Stimulated activated CD4-positive, alpha-beta T cell treated with anti-CD3 and anti-CD28 coated beads, Interleukin-4, amount 100 ng/mL, for 4 hours (primary cell): ENCODE measurements at places on chromosomes 3 and 15.

DNA sequence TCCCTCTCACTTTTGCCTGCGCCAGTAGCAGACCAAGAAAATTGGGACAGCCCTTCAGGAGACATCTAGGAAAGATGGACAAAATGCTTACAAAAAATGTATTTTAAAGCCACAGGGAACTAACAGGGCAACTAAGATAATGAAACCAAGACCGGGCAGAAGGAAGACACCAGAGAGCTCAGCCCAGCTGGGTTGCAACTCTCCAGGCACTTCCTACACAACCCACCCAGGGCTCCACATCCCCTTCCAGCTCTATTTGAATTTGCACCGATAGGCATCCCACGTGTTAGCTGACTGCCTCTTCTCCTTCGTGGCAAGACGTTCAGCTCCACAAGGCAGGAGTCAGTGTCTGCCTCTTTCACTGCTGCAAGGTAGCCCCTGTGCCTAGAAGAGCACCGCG lies 6.6 kb upstream of the ATP10A start:
- DNase-seq, result no peak

GRCh38 chr15:77416148-77416455 lies 3.8 kb downstream of the PEAK1 start:
- DNase-seq, result no peak

DNA sequence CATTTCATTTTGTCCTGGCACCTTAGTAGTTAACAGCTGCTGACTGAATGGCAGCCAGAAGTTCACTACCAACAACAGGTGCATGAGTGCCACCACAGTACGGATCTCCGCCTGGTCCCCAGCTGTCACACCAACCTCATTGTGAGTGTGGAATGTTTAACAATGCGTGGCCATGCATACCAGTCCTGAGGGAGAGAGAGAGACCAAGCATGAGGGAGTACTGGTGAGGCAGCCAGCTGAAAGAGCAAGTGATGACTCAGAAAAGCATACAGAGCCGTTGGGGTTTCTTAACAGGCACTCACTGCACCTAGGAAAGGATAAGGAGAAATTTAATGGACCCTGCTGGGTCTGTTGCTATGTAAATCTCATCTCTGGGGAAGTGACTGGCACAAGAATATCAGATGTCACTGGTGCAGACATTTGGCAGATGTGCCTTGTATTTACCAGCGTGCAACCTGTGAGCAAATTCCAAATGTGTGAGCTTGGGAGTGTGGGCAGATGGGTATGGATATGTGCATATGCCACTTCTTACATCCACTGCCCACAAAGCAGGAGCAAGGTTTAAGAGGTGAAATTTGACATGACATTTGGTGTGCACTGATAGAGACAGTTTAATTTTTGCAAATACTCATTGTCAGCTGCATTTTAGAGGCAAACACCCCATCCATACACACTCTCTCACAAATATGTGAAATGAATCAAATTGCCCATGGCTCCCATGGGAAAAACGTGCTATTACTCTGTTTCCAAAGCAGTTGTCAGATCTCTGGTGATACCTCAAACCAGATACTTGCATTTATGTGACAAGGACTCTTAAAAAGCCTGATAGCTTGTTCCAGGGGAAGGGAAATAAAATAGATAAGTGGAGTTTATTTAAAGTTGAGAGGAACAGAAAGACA lies 245.2 kb upstream of the ARPP21 start:
- DNase-seq, result no peak

DNA sequence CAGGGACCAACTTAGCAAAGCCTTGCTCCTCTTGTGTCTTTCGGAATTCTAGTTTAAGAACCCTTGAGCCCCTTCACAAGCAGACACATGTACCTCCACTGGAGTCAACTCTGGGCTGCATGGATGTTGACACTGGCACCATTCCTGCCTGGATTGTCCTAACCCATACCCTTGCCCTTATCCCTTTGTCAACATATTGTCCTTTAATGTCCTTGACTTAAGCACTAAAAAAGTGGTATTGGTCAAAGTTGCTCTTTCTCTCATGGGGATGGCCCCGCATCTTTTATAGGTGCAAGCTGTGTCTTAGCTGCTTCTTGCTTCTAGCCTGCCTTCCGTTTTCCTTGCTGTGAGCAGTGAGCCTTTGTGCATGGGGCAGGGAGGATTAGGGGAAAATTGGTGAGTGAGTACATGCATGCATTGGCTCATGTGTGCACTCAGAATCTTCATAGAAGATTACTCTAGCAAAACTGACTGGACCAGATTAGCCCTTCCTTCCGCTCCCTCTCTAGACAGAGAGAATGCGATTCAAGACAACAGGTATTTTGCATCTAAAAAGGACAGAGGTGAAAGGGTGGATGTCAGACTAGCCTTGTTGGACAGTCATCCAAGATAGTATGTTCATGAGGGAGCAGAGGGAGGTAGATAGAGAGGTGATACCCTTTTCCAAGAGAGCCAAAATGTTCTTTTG lies 42.4 kb downstream of the TGFBR2 start:
- no peak for DNase-seq

DNA sequence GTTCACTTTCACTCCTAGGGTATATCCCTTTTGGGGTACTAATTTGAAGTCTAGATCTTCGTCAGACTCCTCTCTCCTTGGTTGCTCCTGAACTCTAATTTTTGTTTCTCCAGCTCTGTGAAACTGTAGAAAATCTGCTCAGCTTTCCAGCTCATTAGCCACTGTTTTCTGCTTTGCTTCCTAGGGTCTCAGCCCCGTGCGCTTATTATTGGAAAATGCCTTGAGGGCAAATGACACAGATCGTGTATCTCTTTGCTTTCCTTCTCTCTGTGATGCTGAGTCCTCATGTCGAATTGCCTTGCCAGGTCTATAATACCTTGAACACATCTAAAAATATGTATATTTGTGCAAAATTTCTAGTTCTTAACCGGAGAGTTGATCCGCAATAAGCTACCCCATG lies 731.1 kb downstream of the EDEM1 start:
- no peak for DNase-seq

- DNase-seq, result no peak
Observed at GRCh38 chr3:168088106-168088720, 7.5 kb downstream of the GOLIM4 start.

DNA sequence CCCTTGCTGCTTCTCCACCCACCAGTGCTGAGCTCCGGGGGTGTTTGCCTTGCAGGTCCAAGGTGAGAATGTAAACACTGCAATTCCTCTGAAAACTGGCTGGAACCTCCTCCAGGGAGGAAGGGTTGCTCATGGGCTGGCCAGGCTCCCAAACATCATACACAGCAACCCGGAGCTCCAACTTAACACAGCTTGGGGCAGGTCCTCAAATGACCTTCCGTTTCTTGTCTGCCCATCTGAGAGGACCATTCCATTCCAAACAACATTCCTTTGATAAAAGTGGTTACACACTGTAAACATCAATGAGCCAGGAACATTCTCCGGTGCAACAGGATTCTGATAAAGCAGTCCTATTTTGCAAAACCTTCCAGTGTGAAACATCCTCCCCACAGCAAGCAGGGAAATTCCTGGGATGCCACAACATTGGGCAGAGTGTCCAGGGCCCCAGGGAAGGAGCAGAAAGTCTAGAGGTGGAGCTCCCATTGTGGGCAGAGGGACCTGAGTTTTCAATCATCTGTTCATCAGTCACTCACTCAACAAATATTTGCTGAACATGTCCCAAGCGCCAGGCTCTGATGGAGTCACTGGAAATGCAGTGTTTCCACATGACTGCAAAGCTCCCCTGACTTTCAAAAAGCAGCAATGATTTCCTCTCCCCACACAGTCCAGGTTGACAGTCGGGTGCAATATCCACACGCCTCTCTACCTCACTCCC lies 7.3 kb upstream of the HEG1 start:
- DNase-seq, result no peak

GRCh38 chr3:24550588-24550987 lies 55.9 kb upstream of the THRB start:
- DNase-seq, result no peak

GRCh38 chr15:66803182-66803729 lies 101.2 kb downstream of the SMAD6 start:
- DNase-seq, result no peak

DNA sequence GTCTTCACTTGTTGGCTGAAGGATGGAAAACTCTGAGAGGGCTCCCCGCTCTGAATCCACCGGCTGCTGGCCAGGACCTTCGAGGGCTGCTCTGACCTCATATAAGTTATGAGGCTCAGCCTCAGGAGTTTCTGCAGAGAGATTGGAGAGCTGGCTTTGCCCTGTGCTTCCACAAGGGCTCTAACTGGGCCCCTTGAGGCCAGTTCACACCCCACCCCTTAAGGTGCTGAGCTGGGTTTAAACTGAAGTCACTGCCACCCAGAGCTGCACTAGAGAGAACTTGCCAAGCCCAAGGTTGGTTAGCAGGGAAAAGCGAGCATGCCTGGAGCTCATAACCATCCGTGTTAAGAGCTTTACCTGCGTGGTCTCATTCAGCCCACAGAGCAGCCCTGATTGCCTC lies 2.8 kb upstream of the CCDC33 start:
- DNase-seq, result no peak

- DNase-seq, result no peak
Observed at GRCh38 chr15:40365016-40365415, 7.0 kb downstream of the DISP2 start.

GRCh38 chr3:175941352-175941751 lies 1082.2 kb downstream of the NAALADL2 start:
- DNase-seq, result no peak

GRCh38 chr3:149352556-149352955 lies 19.1 kb upstream of the TM4SF18 start:
- no peak for DNase-seq

DNA sequence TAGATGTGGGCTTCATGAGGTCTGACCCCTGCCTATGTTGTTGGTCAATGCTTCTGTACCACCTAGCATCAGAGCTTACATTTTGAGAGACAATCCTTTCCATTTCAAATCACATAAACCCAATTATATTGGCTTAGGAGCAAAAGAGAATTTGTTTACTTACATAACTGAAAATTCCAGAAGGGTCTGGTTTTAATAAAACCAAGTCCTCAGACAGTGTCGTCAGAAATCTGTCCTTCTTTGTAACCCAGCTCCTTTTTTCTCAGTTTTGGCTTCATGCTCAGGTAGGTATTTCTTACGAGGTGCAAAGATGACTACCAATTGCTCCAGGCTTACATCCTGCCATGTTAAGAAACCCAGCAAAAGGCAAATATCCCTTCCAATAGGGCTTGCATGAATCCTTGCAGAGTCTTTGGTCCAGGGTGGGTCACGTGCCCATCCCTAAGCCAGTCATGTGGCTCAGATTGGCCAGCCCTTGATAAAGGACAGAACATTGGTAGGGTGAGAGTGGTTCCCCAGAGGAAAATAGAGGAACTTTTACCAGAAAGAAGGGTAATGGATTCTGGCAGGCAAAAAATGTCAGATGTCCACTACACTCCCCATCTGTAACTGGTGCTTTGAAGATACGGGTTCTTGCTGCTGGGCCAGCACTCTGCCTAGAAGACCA lies 50.2 kb upstream of the VILL start:
- DNase-seq, result no peak

DNA sequence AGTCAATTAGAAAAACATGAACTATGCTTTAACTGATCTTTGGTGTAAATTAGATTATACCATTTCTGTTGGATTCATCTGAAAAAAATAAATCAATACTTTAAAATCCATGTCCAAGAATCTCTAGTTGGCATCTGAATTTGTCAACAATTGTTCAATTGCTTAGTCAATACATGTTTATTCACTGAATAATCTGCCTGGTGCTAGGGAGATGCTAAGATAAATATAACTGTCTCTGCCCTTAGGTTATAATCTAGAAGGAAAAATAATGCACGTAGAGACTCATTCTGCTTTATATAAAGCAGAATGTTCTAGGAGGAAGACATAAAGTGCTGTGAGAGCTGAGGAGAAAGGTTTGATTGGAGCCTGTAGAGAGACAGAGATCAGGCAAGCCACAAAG lies 537.2 kb upstream of the IL12A start:
- no peak for DNase-seq

- no peak for DNase-seq
Observed at GRCh38 chr15:40235201-40235885, 3.5 kb upstream of the PAK6 start.

DNA sequence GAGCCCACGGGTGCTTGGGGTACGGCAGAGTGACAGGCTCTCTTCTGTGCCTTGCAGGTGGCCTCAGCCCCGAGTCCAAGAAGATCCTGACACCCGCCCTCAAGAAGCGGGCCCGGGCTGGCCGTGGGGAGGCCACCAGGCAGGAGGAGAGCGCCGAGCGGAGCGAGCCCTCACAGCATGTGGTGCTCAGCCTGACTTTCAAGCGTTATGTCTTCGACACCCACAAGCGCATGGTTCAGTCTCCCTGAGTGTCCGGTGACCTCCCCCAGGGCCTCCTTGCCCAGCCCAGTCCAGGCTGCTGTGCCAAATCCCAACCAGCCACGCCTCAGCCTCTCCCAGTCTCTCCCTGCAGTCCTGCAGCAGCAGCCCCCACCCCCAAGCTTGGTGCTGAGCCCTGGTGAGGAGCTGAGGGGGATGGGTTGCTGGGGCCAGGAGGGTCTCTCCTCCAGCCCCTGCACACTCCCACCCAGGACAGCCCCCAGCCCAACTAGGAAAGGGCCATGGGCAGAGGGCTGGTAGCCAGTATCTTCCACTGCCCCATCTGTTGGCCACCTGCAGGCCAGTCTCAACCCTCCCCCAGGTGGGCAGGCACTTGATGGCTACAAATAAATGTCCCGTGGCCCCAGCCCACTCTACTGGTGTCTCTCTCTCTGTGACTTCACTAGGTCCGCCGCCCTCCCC lies 58.5 kb downstream of the DNAJB8 start:
- DNase-seq, result no peak

DNA sequence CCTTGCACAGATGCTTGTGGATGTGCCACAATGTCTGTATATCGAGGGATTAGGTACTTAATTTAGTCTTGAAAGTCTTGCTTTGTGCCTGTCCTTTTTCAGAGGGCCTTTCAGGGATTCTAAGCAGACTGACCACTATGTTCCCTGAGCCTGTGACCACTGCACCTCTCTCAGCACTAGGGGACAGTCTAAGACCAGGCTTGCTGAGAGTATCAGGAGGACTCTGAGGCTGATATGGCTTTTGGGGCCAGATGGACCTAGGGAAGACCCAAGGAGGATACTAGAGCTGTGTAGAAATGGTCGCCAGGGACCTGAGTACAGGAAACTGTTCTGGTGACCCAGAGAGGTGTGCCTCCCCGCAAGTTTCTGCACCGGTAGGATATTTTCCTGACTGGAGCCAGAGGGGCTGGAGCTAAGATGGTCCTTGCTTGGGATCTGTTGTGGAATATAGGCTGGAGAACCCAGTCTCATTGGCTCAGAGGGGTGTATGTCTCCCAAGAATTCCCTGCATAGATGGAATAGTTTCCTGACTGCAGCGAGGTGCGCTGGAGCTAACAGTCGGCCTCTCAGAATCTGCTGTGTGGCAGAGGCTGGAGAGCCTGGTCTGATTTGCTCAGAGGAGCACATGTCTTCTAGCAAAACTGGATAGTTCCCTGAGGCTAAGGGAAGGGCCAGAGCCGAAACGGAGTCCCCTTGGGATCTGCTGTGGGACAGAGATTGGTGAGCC lies 213.2 kb upstream of the DCBLD2 start:
- no peak for DNase-seq

DNA sequence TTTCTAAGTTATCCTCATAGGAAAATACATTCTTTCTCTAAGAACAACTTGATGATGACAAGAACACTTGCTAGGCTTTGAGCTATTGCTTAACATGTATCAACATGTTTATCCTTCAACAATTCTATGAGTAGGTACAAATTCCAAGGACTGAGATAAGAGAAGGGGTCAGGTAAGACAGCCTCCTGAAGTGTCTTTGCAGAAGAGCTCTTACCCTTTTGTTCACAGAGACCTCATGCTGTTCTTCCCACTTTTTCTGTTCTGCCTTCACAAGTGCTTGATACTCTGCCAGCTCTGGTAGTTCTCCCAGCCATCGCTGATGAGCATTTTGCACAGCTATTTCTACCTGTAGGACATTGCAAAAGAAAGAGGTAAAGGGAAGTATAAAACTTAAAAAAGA lies 50.9 kb downstream of the CEP152 start:
- DNase-seq, result no peak

- peak; percentile 78 for DNase-seq
Observed at GRCh38 chr3:125055913-125056745, at the start of gene HEG1. TSS of gene HEG1 (minus strand) at chr3:125055997. CDS start at chr3:125055890, 107 bp downstream.
